ENCODE measurements at places on chromosomes 6 and 20.

DNA sequence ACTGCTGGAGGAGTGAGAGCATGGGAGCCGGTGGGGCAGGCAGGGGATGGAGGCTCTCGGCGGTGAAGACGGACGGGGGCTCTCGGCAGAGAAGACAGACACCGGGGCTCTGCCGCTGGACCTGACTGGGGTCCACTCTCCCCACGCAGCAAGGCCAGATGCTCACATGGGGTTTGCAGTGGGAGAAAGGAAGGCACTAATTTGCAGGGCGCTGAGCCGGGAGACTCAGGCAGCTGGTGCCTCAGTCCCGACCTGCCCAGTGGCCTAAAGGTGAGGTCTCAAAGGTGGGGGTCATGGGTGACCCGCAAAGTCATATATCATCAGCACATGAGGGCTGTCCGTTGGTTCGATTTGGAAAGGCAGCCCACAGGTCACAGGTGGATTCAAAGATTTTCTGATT is 187.3 kb downstream of the ERMARD start:
- no peaks in the 10 kb centered on the region for H3K4me1 ChIP-seq
- no peak overlapping the region for H3K4me3 ChIP-seq
- no peak for DNase-seq
- H3K27me3 ChIP-seq: no peaks in the 10 kb centered on the region
- no peaks in the 10 kb centered on the region for H3K36me3 ChIP-seq

DNA sequence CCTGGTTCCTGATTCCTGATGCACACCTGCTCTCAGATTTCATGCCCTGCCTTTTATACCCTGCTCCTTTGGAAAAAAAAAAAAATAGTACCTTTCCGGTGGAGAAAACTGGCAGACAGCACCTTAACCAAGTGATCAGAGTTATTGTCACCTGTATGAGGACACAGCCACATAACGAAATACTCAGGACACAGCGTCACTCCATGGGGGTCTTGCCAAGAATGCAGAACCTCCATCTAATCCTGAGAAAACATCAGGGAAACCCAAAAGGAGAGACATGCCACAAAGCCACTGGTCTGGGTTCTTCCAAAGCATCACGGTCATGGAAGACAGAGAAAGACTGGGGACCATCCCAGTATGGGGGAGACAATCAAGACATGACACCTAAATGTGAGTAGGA is 29.1 kb downstream of the BFSP1 start:
- no peak overlapping the region for H3K27ac ChIP-seq
- H3K27me3 ChIP-seq: peaks cover 2% of the 10 kb centered on the region

DNA sequence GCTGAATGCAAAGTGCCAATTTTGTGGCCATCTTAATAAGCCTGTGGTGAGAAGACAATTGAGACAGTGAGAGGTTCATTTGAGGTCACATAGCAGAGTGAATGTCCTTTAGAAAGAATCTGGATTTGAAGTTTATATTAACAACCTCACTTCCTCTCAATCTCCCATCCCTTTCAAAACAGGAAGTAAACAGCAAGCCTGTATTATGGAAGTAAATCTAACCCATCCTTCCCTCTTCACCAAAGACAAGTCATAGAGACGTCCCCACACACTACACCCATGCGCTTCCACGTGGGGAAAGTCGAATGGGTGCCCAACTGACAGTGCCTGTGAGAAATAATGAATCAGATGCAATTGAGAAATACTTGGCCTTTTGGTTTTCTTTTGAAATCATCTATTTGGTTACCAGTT is 28.8 kb upstream of the CCND3 start:
- H3K27ac ChIP-seq: no peak overlapping the region
- H3K4me3 ChIP-seq: no peak overlapping the region
- no peaks in the 10 kb centered on the region for H3K27me3 ChIP-seq

DNA sequence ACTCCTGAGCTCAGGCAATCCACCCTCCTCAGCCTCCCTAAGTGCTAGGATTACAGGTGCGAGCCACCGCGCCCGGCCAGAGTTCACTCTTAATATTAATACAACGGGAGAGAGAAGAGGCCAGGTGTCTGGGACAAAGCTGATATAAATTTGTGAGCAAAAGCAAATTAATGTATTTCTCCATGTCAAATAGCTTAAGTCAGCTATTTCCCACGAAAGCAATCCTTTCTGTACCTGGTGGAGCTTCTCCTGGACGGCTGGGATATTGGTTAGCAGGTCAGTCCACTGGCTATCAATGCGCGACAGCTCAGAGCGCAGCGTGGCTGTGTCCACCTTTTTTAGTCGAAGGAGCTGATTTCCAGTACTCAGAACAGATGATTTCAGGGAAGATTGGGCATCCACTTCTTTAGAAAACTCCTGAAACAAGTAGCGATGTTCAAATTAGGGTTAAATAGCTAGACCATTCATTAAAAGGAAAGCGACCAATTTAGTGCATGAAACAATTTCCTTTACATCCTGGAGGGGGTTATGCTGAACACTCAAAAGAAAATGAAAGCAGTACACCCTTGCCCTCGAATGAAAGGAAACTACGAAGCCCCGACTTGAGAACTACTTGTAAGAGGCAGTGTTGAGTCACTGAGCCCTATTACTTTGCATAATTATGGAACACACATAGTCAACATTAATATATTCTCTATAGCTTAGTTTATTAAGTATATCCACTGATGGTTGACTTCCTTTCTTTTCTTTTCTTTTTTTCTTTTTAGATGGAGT is 403.4 kb downstream of the SYNE1 start:
- no peaks in the 10 kb centered on the region for H3K4me1 ChIP-seq
- H3K27me3 ChIP-seq: no peaks in the 10 kb centered on the region
- H3K36me3 ChIP-seq: peaks cover 5% of the 10 kb centered on the region
- no peak overlapping the region for H3K27ac ChIP-seq
- no peak for DNase-seq

- H3K27ac ChIP-seq: no peak overlapping the region
- DNase-seq: no peak
- no peak overlapping the region for H3K4me3 ChIP-seq
- no peaks in the 10 kb centered on the region for H3K36me3 ChIP-seq
- H3K4me1 ChIP-seq: peaks cover 2% of the 10 kb centered on the region
Measured at GRCh38 chr6:125773387-125774341, 17.1 kb upstream of the NCOA7 start.

GRCh38 chr6:142808405-142809061 is 136.4 kb downstream of the HIVEP2 start:
- H3K36me3 ChIP-seq: no peaks in the 10 kb centered on the region
- H3K27ac ChIP-seq: no peak overlapping the region
- no peaks in the 10 kb centered on the region for H3K4me1 ChIP-seq
- no peaks in the 10 kb centered on the region for H3K27me3 ChIP-seq
- no peak overlapping the region for H3K4me3 ChIP-seq

GRCh38 chr20:21395666-21396598 is 1.4 kb downstream of the NKX2-4 start:
- no peaks in the 10 kb centered on the region for H3K36me3 ChIP-seq
- no peak for DNase-seq
- peaks cover 3% of the 10 kb centered on the region for H3K4me1 ChIP-seq
- no peak overlapping the region for H3K4me3 ChIP-seq
- H3K27me3 ChIP-seq: peaks cover 22% of the 10 kb centered on the region

- no peaks in the 10 kb centered on the region for H3K27me3 ChIP-seq
- H3K36me3 ChIP-seq: no peaks in the 10 kb centered on the region
- no peak for DNase-seq
- no peak overlapping the region for H3K4me3 ChIP-seq
Measured at GRCh38 chr6:14464055-14464454, 346.5 kb downstream of the CD83 start.

DNA sequence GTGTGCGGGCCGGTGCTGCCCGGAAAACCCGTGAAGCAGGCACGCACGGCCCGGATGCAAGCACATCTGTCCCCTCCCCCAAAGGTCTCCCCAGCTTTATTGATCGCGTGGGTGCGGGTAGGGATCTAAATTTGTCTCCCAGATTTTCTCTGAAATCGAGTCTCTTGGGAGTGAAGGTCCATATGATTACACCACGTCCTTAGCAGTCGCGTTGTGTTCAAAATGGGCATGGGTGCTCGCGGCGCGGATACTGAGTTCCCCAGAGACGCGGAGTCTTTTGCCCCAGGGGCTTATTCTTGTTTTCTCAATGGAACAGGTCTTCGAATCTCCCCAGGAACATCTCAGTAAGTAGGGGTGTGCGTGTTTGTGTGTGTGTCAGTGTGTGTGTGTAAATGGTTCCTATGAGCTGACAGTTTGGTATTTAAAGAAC is 2.8 kb upstream of the ZNF292 start:
- DNase-seq: no peak
- H3K27me3 ChIP-seq: no peaks in the 10 kb centered on the region
- H3K27ac ChIP-seq: peak overlapping the region; percentile 98
- peak overlapping the region; percentile 61 for H3K4me3 ChIP-seq

DNA sequence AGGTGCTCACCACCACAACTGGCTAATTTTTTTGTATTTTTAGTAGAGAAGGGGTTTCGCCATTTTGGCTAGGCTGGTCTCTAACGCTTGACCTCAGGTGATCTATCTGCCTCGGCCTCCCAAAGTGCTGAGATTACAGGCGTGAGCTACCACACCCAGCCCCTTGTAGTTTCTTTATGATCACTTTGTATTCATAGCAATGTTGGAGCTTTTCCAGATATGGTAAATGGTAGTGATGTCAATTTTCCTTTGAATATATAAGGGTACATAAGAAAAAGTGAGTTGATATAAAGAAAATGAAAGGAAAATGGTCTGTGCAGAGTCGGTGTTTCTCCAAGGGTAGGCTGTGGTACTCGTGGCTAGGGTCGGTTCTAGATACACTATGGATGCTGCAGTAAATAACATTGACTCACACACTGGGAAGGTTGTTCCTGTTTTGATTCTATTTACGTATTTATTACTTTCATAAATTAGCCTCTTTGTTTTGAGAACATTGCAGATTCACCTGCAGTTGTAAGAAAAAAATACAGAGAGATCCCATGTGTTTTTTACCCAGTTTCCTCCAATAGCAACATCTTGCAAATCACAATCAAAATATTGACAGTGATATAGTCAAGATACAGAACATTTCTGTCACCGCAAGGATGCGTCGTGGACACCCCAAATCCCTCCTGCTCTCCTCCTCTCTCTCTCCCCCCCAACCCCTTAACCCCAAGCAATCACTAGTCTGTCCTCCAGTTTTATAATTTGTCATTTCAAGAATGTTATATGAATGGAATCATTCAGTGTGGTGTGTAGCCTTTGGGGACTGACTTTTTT is 2.5 kb downstream of the ZNF831 start:
- H3K36me3 ChIP-seq: no peaks in the 10 kb centered on the region
- peaks cover 16% of the 10 kb centered on the region for H3K4me1 ChIP-seq
- peak overlapping the region; percentile 96 for H3K27ac ChIP-seq
- peak; percentile 59 for DNase-seq
- no peak overlapping the region for H3K4me3 ChIP-seq
- no peaks in the 10 kb centered on the region for H3K27me3 ChIP-seq

GRCh38 chr20:61957961-61958715 is 107.5 kb downstream of the TAF4 start:
- H3K36me3 ChIP-seq: no peaks in the 10 kb centered on the region
- H3K27ac ChIP-seq: no peak overlapping the region
- no peaks in the 10 kb centered on the region for H3K4me1 ChIP-seq
- H3K27me3 ChIP-seq: no peaks in the 10 kb centered on the region

DNA sequence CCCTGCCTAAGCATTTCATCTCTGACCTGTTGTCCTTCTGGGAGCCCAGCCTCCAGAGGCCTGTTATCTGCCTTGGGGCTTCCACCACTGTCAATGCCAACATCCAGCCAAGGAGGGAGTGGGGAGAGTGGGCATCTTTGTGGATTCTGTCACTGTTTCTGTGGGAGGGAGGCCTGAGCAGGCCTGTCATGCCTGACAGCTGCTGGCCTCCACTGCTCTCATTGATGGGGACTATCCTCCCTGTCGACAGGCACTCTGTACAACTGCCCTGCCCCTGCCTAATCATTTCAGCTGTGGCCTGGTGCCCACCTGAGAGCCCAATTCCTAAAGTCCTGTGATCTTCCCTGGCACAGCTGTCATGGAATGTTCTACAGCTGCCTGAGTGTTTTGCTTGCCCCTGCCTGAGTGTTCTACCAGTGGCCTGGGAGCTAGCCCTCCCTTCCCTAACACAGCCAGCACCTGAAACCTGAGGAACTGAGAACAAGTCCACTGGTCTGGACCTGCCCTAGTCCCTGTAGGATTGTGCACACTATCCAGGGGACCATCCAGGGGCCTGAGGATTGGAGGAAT is 145.3 kb downstream of the FAM83B start:
- DNase-seq: no peak
- no peak overlapping the region for H3K4me3 ChIP-seq
- no peaks in the 10 kb centered on the region for H3K27me3 ChIP-seq
- H3K36me3 ChIP-seq: no peaks in the 10 kb centered on the region
- no peaks in the 10 kb centered on the region for H3K4me1 ChIP-seq
- H3K27ac ChIP-seq: no peak overlapping the region

DNA sequence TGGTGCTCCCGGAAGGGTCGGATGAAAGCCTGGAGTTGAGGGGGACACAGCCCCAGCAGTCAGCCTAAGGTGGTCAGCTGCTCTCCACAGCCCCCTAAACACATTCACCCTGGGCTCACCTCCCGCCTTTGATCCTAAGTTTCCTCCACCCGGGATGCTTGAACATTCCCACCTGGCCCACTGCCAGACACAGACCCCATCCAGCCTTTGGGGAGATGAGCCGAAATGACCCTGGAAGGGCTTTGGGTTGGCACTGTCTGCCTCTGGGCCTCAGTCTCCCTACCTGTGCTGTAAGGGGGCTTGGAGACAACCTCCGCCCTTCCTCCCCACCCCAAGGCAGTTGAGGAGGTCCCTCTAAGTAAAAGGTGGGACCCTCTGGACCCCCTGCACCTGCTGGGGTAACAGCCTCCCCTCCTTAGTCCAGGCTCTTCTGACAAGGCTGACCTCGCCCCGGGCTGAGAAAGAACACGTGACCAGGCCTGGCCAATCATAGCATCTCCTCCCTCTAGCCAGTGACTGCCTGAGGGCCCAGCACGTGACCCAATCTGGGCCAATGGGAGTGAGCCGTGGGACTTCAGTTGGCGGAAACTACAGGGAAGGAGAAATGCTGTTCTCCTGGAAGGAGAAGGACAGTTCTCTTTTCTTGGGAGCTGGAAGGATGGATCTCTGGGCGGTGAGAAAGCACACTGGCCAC is 16.9 kb upstream of the UBE2V1 start:
- no peak overlapping the region for H3K27ac ChIP-seq
- peaks cover 89% of the 10 kb centered on the region for H3K36me3 ChIP-seq
- no peak overlapping the region for H3K4me3 ChIP-seq
